ENCODE measurements at places on chromosomes 3 and 15.

DNA sequence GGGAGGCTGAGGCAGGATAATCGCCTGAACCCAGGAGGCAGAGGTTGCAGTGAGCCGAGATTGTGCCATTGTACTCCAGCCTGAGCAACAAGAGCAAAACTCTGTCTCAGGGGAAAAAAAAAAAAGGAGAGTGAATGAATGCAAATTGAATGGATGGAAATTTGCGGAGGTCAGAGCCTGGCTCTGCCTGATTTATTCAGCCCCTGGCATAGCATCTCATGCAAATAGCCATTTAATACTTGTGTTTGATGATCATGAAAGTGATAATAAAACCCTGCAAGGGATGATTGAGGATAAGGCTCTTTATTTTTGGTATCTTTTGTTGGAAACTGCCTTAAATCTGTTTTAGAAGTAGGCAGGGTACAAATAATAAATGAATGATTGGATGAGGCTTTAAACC, 133.0 kb upstream of the SEMA6D start:
- DNase-seq: no peak

- DNase-seq: no peak
Observed at GRCh38 chr3:58868097-58868779, 181.6 kb downstream of the CFAP20DC start.

- DNase-seq: no peak
Observed at GRCh38 chr15:39018966-39019365, 454.4 kb upstream of the RASGRP1 start.

DNA sequence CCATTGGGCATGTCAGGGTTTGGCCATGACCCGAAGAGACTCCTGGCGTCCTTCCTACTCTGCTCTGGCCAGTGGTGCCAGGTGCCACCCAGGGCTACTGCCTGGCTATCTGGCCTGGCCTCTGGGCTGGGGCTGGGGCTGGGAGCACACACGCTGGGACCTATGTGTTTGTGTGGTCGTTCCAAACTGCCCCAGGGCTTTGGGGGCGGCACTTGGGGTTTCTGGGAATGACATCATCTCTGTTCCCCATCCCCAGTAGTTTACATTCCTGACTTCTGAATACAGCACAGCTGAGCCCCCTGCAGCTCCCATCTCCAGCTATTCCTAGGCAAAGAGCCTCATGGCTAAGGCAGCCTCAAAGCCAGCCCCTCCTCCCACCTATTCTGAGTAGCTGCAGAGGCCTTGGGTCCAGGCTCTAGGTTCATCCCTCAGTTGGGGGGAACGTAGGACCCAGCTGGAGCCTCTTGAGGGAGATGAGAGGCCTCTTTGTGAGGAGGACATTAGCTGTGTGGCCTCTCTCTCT, 24.3 kb downstream of the PLEKHO2 start:
- DNase-seq: peak; percentile 94

GRCh38 chr3:37249717-37250116, 75.3 kb upstream of the LRRFIP2 start:
- DNase-seq: no peak

GRCh38 chr3:157417247-157417646, 19.4 kb upstream of the PTX3 start:
- DNase-seq: peak; percentile 43

- DNase-seq: peak; percentile 34
Observed at GRCh38 chr15:51706291-51706690, 25.0 kb downstream of the SCG3 start.

DNA sequence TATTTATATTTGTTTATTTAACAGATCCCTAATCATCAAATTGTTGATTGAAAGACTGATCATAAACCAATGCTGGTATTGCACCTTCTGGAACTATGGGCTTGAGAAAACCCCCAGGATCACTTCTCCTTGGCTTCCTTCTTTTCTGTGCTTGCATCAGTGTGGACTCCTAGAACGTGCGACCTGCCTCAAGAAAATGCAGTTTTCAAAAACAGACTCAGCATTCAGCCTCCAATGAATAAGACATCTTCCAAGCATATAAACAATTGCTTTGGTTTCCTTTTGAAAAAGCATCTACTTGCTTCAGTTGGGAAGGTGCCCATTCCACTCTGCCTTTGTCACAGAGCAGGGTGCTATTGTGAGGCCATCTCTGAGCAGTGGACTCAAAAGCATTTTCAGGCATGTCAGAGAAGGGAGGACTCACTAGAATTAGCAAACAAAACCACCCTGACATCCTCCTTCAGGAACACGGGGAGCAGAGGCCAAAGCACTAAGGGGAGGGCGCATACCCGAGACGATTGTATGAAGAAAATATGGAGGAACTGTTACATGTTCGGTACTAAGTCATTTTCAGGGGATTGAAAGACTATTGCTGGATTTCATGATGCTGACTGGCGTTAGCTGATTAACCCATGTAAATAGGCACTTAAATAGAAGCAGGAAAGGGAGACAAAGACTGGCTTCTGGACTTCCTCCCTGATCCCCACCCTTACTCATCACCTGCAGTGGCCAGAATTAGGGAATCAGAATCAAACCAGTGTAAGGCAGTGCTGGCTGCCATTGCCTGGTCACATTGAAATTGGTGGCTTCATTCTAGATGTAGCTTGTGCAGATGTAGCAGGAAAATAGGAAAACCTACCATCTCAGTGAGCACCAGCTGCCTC, 14.7 kb downstream of the THBS1 start:
- DNase-seq: no peak

DNA sequence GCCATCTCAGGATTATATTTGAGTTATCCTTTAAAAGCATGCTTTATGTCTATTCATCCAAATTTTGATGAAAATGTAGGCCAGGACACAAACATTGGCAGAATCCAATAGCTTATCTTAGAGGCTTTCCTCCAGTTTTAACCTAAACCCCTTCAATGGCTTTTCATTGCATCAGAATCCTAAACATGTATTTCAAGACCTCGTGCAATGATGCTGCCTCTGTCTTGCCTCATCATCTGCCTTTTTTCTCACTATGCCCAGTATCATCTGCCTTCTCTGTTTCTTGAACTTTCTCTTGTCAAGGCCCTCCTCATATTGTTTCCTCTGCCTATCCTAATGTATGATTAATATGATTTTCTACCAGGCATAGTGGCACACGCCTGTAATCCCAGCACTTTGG, 76.1 kb upstream of the MAP4 start:
- no peak for DNase-seq

GRCh38 chr15:29891096-29891457, 68.8 kb upstream of the TJP1 start:
- no peak for DNase-seq

DNA sequence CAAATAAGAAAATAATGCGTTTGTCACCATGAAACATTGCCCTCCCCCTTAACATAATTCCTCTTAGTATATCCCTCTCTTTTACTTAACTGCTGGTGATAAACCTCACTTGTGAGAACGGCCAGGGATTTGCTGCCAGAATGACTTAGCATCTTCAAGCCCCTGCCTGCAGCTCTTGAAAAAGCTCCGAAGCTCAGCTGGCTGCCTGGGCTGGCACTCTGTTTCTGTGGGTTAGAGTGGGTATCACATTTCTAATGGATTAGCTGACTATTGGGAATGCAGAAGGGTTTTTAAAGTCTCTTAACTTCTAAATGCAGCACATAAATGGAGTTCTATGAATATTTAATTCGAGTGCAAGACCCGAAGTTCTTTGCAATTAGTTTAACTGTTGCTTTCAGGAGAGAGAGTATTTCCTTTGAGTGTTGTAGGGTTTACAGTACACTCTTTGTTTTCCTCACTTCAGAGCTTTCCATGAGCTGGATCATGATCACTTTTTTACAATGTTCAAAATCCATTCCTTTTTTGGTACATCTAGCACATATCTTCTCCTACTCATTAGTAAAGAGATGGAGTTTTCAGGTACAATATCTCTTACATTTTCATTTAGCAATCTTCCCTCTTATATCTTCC, 124.7 kb upstream of the RBMS3 start:
- no peak for DNase-seq

DNA sequence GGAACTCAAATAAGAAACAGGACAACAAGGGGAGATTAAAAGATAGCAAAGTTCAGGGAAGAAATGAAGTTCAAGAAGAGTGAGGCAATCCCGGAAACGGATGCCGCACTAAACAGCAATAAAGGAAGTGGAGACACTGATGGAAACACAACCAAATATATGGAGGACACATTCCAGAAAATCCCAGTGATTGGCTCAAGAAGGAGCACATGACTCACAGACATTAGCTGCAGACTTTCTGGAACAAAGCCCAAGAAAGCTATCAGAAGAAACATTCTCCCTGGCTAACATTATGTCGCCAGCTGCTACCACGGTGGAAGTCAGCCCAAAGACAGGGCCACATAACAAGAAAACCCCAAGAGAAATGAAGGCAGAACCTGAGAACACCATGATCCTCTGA, 18.1 kb upstream of the VGLL4 start:
- peak; percentile 70 for DNase-seq

GRCh38 chr3:122415104-122415744, 638 bp downstream of the WDR5B start:
- peak; percentile 20 for DNase-seq

DNA sequence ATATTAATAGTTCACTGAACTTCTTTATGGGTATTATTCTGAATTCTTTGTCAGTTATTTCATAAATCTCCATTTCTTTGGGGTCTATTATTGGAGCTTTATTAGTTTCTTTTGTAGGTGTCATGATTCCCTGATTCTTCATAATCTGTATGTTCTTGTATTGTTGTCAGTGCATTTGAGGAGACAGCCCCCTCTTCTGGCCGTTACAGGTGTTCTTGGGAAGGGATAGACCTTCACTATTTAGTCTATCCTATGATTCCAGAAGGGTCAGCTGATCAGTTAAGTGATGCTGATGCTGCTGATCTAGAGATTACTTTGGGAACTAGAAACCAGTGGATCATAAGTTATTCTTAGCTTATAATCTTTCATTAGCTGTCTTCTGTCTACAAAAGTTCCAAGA, 34.9 kb downstream of the TMEM39A start:
- DNase-seq: no peak

GRCh38 chr3:31671976-31672375, 139.3 kb downstream of the STT3B start:
- no peak for DNase-seq

- DNase-seq: no peak
Observed at GRCh38 chr3:32076566-32076965, 29.9 kb upstream of the GPD1L start.

- DNase-seq: peak; percentile 74
Observed at GRCh38 chr15:39641191-39641889, 60.5 kb downstream of the THBS1 start.

- DNase-seq: no peak
Observed at GRCh38 chr15:98713585-98714001, 65.3 kb downstream of the IGF1R start.

GRCh38 chr3:66236281-66236680, 15.5 kb downstream of the SLC25A26 start:
- no peak for DNase-seq

GRCh38 chr3:151218136-151218535, 15.1 kb upstream of the GPR171 start:
- DNase-seq: no peak

- no peak for DNase-seq
Observed at GRCh38 chr3:147838652-147839051, 429.5 kb downstream of the ZIC1 start.

- no peak for DNase-seq
Observed at GRCh38 chr15:48710952-48711495, 65.5 kb upstream of the FBN1 start.

GRCh38 chr3:71893122-71893521, 108.2 kb upstream of the PROK2 start:
- DNase-seq: no peak

DNA sequence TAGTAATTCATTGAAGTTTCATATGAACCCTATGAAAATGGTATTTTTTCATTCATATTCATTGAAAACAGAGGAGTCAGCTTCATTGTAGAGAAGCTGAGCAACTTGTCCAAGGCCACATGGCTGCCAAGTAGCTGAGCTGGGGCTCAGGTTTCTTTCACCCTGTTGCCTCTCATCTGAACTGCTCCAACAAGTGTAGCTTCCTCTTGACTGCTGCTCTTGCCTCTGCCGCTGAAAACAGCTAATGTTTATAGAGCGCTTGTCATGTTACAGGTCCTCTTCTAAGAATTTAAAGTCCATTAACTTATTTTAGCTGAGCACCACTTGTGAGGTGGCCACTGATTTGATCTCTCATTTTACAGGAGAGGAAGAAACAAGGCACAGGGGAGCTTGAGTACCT, 81.1 kb downstream of the PDCD6IP start:
- DNase-seq: no peak

GRCh38 chr3:133754455-133754854, 8.3 kb downstream of the TF start:
- DNase-seq: no peak

DNA sequence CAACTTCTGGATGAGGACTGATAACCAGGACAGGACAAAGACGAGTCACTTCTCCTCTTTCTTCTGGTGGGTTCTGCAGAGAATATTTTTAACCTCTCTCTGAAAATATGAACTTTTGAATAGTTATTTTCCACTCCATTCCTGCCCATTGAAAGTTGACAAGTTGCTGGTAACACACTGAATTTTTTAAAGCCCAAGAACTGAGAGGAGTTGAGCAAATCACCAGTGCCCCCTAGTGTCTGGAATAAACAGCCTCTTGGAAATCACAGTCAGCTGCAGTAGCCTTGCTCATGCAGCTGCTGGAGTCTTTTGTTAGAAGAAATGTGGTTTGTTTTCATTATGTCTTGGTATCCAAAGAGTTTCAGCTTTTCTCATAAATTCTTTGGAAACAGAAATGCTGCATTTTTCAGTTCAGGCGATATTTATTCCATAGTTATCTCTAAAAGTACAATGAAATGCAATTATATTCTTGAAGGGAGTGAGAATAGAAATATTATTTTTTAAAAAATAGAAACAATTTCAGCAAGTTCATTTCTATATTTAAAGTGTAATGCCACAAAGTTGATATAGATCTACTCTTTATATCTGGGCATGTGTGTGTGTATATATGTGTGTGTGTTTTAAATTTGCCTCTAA, 741.0 kb upstream of the CBLB start:
- peak; percentile 44 for DNase-seq

DNA sequence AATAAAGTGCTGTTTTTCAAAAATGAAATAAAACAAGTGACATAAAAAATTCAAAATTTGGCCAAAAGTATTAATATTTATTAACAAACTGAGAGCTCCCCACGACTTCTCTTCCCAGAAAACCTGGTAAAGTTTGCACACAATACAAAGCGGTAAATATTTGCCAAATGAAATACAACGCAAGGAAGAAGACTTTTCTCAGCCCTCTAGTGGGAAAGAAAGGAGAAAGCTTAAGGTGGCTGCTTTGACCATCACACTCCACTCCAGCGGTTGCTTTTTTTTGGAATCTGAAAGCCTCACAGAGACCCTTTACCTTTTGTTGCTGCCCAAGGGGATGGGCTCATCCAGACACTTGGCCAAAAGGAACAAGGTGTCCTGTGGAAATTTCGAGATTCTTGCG, 1.1 kb upstream of the GK5 start:
- no peak for DNase-seq
